ENCODE measurements at places on chromosomes 5 and 9.

GRCh38 chr5:59390989-59391388 lies 502.5 kb downstream of the PDE4D start:
- DNase-seq: no peak

GRCh38 chr9:136031741-136032730 lies 63.1 kb downstream of the NACC2 start:
- peak; percentile 63 for DNase-seq

- DNase-seq: no peak
Observed at GRCh38 chr5:59117320-59117719, 534.4 kb downstream of the RAB3C start.

- no peak for DNase-seq
Observed at GRCh38 chr5:103981592-103981991, 419.0 kb upstream of the NUDT12 start.

DNA sequence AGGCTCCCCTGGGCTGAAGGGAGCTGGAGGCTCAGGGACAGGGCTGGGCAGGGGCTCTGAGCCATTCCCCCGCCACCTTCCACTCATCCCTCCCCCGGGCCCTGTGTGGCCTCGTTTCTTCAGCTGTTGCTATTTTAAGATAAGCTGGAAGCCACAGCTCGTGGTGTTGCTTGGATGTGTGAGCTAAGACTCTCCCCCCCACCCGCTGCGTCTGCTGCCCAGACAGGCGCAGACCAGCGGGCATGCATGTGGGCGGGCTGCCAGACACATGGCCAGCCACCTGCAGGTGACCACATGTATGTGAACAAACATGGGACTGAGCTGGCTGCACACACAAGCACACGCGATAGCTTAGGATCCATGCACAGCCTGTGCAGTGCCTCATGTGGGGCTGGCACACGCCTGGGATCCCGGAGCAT lies 8.7 kb downstream of the SNCB start:
- peak; percentile 94 for DNase-seq

GRCh38 chr9:101751895-101752294 lies 13.4 kb upstream of the GRIN3A start:
- no peak for DNase-seq

DNA sequence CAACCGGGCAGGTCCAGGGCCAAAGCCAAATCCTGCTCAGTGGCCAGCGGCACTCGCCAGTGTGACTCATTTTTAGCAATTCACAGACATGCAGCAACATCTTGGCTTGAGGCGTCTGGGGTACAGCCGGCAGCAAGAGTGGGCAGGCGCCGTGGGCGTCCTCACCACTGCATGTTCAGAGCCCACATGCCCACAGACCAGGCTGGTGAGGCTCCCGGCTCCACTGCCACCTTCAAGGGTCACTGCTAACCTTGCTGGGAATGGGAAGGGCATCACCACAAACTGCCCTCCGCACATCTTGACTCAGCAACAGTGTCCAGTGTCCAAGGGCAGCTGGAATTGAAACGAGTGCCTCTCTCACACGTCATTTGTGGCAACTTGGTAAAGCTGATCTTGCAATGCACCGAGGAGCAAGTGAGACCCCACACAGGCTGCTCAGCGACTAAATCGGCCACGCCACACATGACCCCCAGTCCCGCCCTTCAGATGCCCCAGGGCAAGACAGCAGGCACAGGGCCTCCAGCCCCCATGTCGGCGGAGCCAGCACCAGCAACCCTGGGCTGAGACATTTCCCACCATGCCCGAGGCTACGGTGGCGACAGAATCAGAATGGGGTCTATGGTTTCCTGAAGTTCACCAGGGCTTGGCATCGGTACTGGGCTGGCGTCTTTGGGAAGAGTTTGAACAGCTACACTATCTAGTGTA lies 140.3 kb downstream of the ROR2 start:
- peak; percentile 28 for DNase-seq

- DNase-seq: no peak
Observed at GRCh38 chr5:122999947-123000563, 36.5 kb downstream of the PPIC start.

DNA sequence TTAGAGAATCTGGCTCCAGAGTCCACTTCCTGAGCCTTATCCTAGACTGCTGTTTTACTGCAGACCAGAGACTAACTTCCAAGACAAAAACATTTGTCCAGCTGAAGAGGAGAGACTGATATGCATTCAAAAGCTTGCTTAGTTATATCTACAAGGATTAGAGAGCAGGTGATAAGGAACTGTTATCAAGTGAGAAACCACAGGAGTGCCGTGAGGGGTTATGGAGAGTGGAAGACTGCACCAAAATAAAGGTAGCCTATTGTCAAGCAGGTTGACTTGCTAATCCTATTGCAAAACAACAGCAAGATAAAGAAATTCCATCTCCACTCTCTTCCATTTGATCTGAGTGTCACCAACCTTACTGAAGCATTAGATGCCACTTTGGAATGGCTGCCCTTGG lies 139.1 kb downstream of the SCAMP1 start:
- DNase-seq: no peak

- DNase-seq: no peak
Observed at GRCh38 chr9:38250279-38251035, 142.0 kb upstream of the ALDH1B1 start.
